ENCODE measurements at places on chromosomes 1 and 21. TPM values are rescaled to one million over a fixed set of nuclear protein-coding genes. Genes with fewer than 3 reads are reported as not detected.

Gene AGPAT3
- total RNA-seq = 42.1 TPM

Gene ERVH48-1
- total RNA-seq = not detected

Gene C1orf50
- 10.1 TPM for total RNA-seq

Gene TBX19
- total RNA-seq = 4.1 TPM

Gene PADI3
- not detected for total RNA-seq

Gene UBE4B
- 39.2 TPM for total RNA-seq

DNA sequence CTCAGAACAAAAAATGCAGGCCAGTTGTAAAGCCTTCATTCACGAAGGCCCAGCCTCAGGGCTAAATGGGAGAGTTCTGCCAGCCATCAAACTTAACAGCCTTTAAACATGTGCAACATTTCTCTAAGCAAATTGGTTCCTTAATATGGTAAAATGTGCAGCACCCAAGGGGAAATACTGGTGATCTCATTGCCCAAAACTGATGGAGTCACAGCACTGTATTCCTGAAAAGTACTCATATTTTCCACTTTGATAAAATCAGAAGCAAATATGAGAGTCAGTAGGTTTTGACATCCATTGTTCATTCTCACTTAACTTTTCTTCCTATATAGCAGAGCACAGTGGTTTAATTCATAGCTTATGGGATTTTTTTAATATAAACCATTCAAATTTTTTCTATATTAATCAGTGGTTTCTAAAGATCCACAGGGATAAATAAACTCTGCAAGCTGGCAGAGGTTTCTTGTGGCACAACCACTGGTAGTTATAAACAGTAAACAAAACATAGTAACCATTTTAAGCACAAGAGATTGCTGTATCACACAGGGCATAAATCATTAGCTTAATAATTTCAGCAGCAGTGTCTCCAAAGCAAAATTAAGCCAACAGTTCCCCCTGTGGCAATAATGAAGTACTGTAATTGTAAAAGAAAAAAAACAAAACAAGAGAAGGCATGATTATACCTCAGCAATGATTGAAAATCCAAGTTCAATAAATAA is 106.9 kb upstream of the LYPLAL1 start:
- no peaks in the 10 kb centered on the region for H3K36me3 ChIP-seq
- no peaks in the 10 kb centered on the region for H3K27me3 ChIP-seq
- no peak for DNase-seq
- H3K27ac ChIP-seq = no peak overlapping the region
- no peaks in the 10 kb centered on the region for H3K4me1 ChIP-seq

DNA sequence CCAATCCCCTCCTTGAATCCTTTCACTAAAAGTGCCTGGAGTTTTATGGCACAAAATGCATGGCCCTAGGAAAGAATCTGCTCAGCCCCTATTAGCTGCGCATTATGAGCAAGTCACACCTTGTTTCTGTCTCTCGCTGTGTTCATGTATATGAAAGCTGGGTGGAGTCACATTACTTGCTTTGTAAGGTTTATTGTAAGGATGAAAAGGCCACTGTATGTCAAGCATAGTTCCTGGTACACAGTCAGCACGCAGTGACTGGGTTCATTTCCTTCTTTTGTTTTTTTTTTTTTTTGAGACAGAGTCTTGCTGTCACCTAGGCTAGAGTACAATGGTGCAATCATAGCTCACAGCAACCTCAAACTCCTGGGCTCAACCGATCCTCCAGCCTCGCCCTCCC is 6.7 kb upstream of the SLC9A1 start:
- no peaks in the 10 kb centered on the region for H3K36me3 ChIP-seq
- no peaks in the 10 kb centered on the region for H3K4me1 ChIP-seq
- H3K4me3 ChIP-seq = no peak overlapping the region
- H3K27me3 ChIP-seq = no peaks in the 10 kb centered on the region

DNA sequence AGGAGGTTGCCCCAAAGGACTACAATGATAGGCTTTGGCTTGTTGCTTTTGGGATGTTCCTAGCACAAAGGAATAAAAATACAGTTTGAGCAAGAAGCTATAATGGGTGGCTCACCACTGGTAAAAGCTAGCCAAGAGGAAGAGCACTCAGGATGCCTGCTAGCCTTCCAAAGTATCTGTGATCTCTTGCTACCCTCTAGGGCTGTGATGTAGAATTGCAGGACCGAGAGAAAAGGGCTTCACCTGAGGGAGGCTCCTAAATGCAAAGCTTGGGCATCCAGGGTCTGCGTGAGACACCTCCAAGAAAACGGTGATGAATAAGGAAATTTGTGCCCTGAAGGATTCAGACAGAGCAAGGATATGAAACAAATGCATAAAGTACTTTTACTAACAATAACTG is 17.7 kb downstream of the IVL start:
- H3K4me3 ChIP-seq = no peak overlapping the region
- H3K27me3 ChIP-seq = no peaks in the 10 kb centered on the region
- no peak for DNase-seq

GRCh38 chr1:236575523-236575922 is 28.8 kb downstream of the HEATR1 start:
- no peaks in the 10 kb centered on the region for H3K4me1 ChIP-seq
- no peaks in the 10 kb centered on the region for H3K36me3 ChIP-seq
- no peaks in the 10 kb centered on the region for H3K27me3 ChIP-seq
- no peak for DNase-seq

DNA sequence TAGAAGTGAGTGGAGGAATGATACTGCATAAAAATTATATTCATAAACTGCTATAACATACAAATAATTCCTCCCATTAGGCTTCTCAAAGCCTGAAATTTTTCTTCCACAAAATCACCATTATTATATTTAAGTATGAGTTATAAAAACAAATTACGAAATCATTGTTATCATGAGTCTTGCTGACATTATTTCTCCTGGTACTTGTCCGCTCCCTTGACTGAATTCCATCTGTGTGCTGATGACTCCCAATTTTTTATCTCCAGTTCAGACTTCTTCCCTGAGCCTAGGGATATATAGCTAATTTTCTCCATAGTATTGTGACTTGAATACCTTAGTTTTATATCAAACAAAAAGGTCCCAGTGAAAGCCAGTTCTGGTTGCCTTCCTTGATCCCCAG is 268.2 kb downstream of the HMCN1 start:
- no peak overlapping the region for H3K4me3 ChIP-seq
- H3K27ac ChIP-seq = no peak overlapping the region
- no peaks in the 10 kb centered on the region for H3K36me3 ChIP-seq
- no peak for DNase-seq
- H3K4me1 ChIP-seq = no peaks in the 10 kb centered on the region
- no peaks in the 10 kb centered on the region for H3K27me3 ChIP-seq

GRCh38 chr1:224427346-224427745 is 7.3 kb downstream of the WDR26 start:
- peaks cover 6% of the 10 kb centered on the region for H3K4me1 ChIP-seq
- no peak for DNase-seq
- H3K36me3 ChIP-seq = no peaks in the 10 kb centered on the region
- no peak overlapping the region for H3K4me3 ChIP-seq
- H3K27ac ChIP-seq = no peak overlapping the region

- H3K27ac ChIP-seq = no peak overlapping the region
- H3K4me1 ChIP-seq = no peaks in the 10 kb centered on the region
- H3K4me3 ChIP-seq = no peak overlapping the region
- H3K36me3 ChIP-seq = no peaks in the 10 kb centered on the region
- DNase-seq = no peak
These were observed 19.2 kb upstream of the SLC44A5 start for GRCh38 chr1:75630004-75630594.

GRCh38 chr1:219365451-219365850 is 191.8 kb downstream of the LYPLAL1 start:
- H3K4me1 ChIP-seq = no peaks in the 10 kb centered on the region
- H3K27me3 ChIP-seq = no peaks in the 10 kb centered on the region
- no peak for DNase-seq

GRCh38 chr21:26027696-26028095 is 142.9 kb downstream of the APP start:
- H3K27ac ChIP-seq = no peak overlapping the region
- H3K27me3 ChIP-seq = no peaks in the 10 kb centered on the region
- H3K4me3 ChIP-seq = no peak overlapping the region
- H3K4me1 ChIP-seq = peaks cover 3% of the 10 kb centered on the region
- no peaks in the 10 kb centered on the region for H3K36me3 ChIP-seq

GRCh38 chr21:38798481-38798882 is 7.2 kb upstream of the ETS2 start:
- H3K4me3 ChIP-seq = no peak overlapping the region
- no peak overlapping the region for H3K27ac ChIP-seq
- H3K27me3 ChIP-seq = no peaks in the 10 kb centered on the region
- no peaks in the 10 kb centered on the region for H3K4me1 ChIP-seq
- DNase-seq = no peak
- H3K36me3 ChIP-seq = no peaks in the 10 kb centered on the region

DNA sequence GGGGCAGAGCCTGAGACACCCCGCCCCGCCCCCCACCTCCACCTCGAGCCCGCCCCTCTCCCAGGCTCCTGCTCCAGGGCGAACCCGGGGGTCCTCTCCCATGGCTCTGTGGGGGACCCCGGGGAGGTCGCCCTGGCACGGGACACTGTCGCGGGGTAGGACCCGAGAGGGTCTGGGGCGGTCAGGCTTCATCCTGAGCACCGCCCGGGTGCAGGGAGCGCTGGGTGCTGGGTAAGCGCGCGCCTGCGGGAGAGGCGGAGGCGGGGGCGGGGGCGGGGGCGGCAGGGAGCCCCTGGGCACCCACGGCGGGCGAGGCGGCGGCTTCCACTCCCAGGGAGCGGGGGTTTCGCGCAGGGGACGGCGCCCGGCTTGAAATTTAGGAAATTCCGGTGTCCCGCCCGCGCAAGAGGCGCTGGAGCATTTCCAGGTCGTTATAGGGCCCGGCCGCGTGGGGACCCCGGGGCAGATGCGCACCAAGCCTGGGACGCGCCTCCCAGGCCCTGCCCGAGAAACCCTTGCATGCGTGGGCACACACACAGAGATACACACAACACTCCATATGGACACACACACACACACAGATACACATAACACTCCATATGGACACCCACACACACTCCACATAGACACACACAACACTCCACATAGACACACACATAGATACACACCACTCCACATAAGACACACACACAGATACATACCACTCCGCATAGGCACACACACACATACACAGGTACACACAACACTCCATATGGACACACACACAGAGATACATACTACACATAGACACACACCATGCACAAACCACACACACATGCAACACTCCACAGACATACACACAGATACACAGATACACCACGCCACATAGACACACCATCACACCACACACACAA is 48.7 kb upstream of the SLC19A1 start:
- peak; percentile 72 for DNase-seq
- H3K27ac ChIP-seq = no peak overlapping the region
- H3K4me3 ChIP-seq = peak overlapping the region; percentile 42
- H3K36me3 ChIP-seq = no peaks in the 10 kb centered on the region

DNA sequence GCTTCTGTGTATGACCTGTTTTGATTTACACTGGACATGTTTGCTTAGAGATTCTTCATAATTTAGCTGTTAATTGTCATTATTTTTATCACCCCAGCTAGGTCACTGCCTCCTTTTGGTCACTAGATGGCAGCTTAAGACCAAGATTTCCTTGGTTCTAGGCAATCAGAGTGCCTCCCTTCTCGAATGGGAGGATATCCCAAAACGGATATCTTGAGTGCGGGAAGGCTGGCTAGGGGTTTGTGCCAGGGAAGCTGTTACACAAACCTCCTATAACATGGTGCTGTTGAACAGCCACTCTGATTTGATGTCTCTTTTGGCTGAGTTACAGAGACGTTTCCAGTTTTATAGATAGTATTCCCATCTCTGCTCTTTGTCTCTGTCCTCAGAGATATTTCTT is 283.5 kb downstream of the S1PR1 start:
- H3K27ac ChIP-seq = no peak overlapping the region
- H3K27me3 ChIP-seq = no peaks in the 10 kb centered on the region
- no peaks in the 10 kb centered on the region for H3K4me1 ChIP-seq
- no peaks in the 10 kb centered on the region for H3K36me3 ChIP-seq

DNA sequence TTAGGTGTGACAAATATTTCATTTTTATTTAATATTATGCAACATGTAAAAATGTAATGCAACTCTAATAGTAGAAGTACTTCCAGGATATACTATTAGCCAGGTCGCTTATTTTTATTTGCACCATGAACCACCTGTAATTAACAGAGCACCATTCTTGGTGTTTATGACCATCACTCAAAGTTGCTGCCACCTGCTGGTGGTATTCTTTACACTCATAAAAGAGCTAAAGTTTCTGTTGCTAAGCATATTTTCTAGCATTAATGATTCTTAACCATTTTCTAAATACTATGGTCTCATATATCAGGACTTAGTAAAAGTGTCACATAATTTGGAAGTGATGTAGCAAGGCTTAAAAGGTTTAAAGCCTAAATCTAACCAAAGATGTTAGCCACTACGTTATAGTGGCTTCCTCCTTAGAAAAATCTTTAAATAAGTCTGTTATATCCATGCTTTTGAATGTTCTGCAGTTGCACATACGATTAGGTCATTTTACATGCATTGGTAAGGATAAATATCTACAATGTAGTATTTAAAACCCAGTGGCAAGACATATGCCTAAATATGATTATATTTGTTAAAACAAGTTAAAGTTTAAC is 244.5 kb downstream of the NEGR1 start:
- H3K36me3 ChIP-seq = no peaks in the 10 kb centered on the region
- H3K4me1 ChIP-seq = no peaks in the 10 kb centered on the region
- no peak overlapping the region for H3K4me3 ChIP-seq
- no peaks in the 10 kb centered on the region for H3K27me3 ChIP-seq
- H3K27ac ChIP-seq = no peak overlapping the region
- DNase-seq = no peak

- no peak overlapping the region for H3K27ac ChIP-seq
- DNase-seq = no peak
- no peaks in the 10 kb centered on the region for H3K36me3 ChIP-seq
- no peaks in the 10 kb centered on the region for H3K27me3 ChIP-seq
- H3K4me1 ChIP-seq = no peaks in the 10 kb centered on the region
- no peak overlapping the region for H3K4me3 ChIP-seq
These were observed 54.3 kb downstream of the ZNF697 start for GRCh38 chr1:119593805-119594204.

- H3K27ac ChIP-seq = no peak overlapping the region
- no peaks in the 10 kb centered on the region for H3K27me3 ChIP-seq
- DNase-seq = no peak
- H3K36me3 ChIP-seq = no peaks in the 10 kb centered on the region
These were observed 117.0 kb downstream of the CD247 start for GRCh38 chr1:167401260-167401873.

- no peaks in the 10 kb centered on the region for H3K27me3 ChIP-seq
- no peak overlapping the region for H3K27ac ChIP-seq
- DNase-seq = no peak
- H3K36me3 ChIP-seq = no peaks in the 10 kb centered on the region
These were observed 215.4 kb upstream of the ADGRL2 start for GRCh38 chr1:81585371-81585770.

GRCh38 chr1:186076006-186076405 is 299.0 kb downstream of the TPR start:
- no peaks in the 10 kb centered on the region for H3K36me3 ChIP-seq
- no peaks in the 10 kb centered on the region for H3K27me3 ChIP-seq
- no peak overlapping the region for H3K27ac ChIP-seq
- DNase-seq = no peak
- H3K4me3 ChIP-seq = no peak overlapping the region
- no peaks in the 10 kb centered on the region for H3K4me1 ChIP-seq

All from ovary (tissue), 10 donors.